Activated CD4-positive, alpha-beta memory T cell treated with anti-CD3 and anti-CD28 coated beads, Interleukin-2, amount 10 ng/mL, durations not matched to agents 7 days and 5 days (primary cell): ENCODE measurements at places on chromosomes 3 and 15.
A peak's percentile ranks its signal among the peaks of the same experiment; 100 is the strongest.

DNA sequence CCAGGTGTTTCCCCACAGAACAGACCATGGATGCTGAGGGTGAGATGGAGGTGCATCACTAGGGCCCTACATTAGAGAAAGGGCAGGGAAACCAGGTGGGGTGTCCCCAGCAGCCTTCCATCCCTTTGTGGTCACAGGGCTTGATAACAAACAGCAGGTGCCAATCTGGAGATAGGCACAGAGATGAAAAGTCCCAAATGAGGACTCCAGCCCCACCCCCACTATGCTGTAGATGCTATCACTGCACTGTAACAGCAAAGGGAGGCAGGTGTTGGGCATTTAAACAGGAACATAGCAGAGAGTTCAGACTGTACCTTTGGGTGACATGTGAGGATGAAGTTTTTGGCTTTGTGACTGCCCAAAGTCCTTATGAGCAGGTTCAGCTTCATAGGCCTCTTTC lies 21.4 kb downstream of the IL20RB start:
- no peak overlapping the region for H3K4me3 ChIP-seq
- no peak for DNase-seq
- peaks cover 7% of the 10 kb centered on the region for H3K36me3 ChIP-seq

DNA sequence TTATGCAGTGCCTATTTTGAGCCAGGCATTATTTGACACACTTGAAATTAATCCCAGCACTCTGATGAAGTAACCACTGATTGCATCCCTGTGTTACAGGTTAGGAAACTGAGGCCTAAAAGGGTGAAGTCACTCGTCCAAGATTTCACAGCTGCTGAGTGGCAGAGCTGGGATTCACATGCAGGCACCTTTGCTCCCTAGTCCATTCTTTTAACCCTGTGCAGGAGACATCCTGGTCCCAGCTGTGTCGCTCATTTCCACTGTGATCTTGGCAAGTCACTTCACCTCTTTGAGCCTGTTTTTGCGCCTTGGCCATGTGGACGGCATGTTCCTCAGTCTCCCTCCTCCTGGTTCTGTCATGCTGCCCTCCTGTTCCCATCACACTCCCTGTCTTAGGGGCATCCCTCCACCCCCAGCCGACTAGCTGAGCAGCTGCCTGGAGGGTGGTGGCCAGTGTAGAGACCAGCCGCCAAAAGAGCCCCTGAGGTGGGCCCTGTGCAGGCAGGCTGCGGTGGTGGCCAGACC lies 70.6 kb downstream of the SMAD6 start:
- H3K4me3 ChIP-seq: no peak overlapping the region
- no peaks in the 10 kb centered on the region for H3K36me3 ChIP-seq
- peaks cover 2% of the 10 kb centered on the region for H3K27me3 ChIP-seq
- DNase-seq: no peak
- H3K27ac ChIP-seq: no peak overlapping the region
- no peaks in the 10 kb centered on the region for H3K4me1 ChIP-seq

DNA sequence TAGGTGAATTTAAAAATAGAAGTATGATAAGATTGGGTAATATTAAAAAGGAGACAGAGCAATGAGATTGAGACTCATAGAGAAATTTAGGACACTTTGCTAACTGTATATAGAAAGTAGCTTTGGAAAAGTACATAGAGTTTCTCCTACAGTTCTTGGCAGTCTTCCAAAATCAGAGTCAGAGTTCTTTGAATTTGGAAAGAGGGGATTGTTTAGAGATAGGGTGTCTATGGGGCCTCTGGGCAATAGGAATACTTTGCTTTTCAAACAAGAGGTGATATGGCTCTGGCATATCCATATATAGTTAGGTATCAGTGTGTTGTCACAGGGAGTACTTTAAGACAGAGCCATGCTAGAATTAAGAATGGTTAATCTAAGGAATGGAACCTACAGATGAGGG lies 477.1 kb upstream of the KCNMB2 start:
- no peak overlapping the region for H3K27ac ChIP-seq
- H3K27me3 ChIP-seq: no peaks in the 10 kb centered on the region
- no peak overlapping the region for H3K4me3 ChIP-seq
- H3K36me3 ChIP-seq: no peaks in the 10 kb centered on the region
- no peaks in the 10 kb centered on the region for H3K4me1 ChIP-seq

- H3K27ac ChIP-seq: no peak overlapping the region
- H3K4me1 ChIP-seq: peaks cover 9% of the 10 kb centered on the region
- H3K4me3 ChIP-seq: no peak overlapping the region
- H3K36me3 ChIP-seq: peaks cover 4% of the 10 kb centered on the region
Measured at GRCh38 chr3:119681279-119681678, 4.1 kb upstream of the COX17 start.

DNA sequence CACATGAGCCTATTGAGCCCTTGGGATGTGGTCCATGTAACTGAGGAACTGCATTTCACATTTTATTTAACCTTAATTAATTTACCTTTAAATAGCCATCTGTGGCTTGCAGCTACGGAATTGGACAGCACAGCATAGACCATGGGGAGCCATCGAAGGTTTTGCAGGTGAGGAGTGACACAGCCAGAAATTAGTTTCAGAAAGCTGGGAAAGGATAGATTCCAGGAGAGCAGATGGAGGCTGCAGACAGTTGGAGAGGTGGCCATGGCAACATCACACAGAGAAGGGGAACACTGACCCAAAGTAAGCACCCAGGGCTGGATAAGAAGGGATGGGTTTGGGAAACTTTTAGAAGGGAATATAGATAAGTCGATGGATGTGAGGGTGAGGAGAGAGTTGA lies 100.1 kb upstream of the SLC6A11 start:
- no peak overlapping the region for H3K4me3 ChIP-seq
- no peaks in the 10 kb centered on the region for H3K4me1 ChIP-seq
- H3K27ac ChIP-seq: no peak overlapping the region
- no peaks in the 10 kb centered on the region for H3K36me3 ChIP-seq
- peaks cover 14% of the 10 kb centered on the region for H3K27me3 ChIP-seq

- H3K4me1 ChIP-seq: no peaks in the 10 kb centered on the region
- no peak overlapping the region for H3K4me3 ChIP-seq
- H3K27me3 ChIP-seq: no peaks in the 10 kb centered on the region
- no peak overlapping the region for H3K27ac ChIP-seq
Measured at GRCh38 chr15:36053746-36054145, 507.8 kb upstream of the DPH6 start.

- peaks cover 31% of the 10 kb centered on the region for H3K27me3 ChIP-seq
- H3K27ac ChIP-seq: no peak overlapping the region
- DNase-seq: no peak
Measured at GRCh38 chr15:100895721-100896120, 16.1 kb downstream of the ALDH1A3 start.

GRCh38 chr3:123660141-123660675 lies 75.4 kb upstream of the HACD2 start:
- H3K27ac ChIP-seq: no peak overlapping the region
- no peak for DNase-seq
- no peaks in the 10 kb centered on the region for H3K4me1 ChIP-seq
- no peak overlapping the region for H3K4me3 ChIP-seq

DNA sequence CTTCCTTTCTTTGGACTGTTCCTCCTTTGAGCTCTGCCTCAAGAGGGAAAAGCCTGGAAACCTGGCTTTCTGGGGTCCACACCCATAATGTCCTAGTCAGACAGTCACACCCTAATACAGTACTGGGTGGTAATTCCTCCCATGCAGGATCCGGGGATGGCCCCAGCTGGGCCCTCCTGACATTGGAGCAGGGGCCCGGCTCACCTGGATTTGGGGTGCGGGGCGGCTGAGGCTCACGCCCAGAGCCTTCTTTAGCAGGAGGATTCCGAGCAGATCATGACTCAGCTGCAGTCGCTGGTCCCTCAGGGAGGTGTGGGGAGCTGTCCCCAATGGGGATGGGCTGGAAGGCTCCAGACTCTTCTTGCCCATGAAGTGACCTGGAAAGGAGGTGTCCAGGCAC lies 1.0 kb downstream of the NMB start:
- no peak overlapping the region for H3K27ac ChIP-seq
- H3K36me3 ChIP-seq: peaks cover 17% of the 10 kb centered on the region
- no peaks in the 10 kb centered on the region for H3K27me3 ChIP-seq
- peaks cover 46% of the 10 kb centered on the region for H3K4me1 ChIP-seq
- DNase-seq: no peak
- peak overlapping the region; percentile 73 for H3K4me3 ChIP-seq

DNA sequence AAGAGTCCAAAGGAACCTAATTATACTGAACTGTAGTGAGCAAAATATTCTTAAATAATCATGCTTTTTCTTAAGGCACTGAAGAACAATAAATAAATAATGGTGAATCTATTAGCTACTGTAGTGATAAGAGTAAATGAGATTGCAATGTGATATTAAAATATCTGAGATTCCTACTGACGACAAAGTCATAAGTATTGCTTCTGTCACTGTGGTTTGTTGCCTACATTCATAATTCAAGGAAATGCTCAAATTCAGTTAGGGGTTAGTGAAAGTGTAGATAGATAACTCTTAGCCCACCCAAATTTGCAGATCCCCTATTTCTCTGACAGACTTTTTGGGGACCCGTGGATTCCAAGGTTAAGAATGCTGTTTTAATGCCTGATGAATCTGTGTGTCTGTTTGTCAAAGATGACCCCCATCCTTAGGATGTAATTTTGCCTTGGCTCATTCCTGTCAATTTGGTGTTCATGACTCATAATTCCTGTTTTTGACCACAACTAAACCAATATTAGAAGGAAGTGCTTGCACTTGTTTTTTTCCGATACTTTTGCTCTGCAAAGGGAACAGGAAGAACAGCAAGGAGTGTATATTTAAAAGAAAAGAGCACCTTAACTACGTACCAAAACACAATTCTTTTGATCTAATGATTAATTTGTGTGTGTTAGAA lies 86.7 kb downstream of the MAGI1 start:
- H3K27ac ChIP-seq: no peak overlapping the region
- H3K36me3 ChIP-seq: no peaks in the 10 kb centered on the region
- H3K4me1 ChIP-seq: peaks cover 3% of the 10 kb centered on the region

DNA sequence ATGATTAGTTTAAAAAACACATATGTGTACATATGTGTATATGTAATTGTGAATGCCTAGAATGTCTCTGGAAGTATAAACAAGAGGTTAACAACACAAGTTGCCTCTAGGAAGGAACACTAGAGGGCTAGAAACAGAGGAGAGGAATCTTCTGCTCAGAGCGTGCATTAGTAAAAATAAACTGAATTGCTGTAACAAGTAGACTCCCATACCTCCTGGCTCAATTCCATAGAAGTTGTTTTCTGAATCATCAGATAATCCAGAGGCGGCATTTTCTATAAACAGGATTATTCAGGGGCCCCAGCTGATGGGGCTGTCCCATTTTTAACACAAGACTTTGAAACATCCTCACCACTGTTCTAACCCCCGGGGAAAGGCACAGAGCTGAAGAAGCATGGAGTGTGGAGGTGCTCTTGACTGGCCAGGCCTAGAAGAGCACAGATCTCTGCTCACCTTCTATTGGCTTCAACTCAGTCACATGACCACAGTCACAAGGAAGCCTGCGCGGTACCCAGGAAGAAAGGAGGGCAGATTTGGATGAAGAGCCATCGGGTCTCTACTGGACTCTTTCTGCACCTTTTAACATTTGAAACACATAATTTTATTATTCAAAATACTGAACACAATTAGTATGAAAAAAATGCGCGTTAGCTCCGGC lies 145.7 kb downstream of the TLE3 start:
- H3K4me1 ChIP-seq: no peaks in the 10 kb centered on the region
- no peaks in the 10 kb centered on the region for H3K36me3 ChIP-seq
- DNase-seq: no peak

DNA sequence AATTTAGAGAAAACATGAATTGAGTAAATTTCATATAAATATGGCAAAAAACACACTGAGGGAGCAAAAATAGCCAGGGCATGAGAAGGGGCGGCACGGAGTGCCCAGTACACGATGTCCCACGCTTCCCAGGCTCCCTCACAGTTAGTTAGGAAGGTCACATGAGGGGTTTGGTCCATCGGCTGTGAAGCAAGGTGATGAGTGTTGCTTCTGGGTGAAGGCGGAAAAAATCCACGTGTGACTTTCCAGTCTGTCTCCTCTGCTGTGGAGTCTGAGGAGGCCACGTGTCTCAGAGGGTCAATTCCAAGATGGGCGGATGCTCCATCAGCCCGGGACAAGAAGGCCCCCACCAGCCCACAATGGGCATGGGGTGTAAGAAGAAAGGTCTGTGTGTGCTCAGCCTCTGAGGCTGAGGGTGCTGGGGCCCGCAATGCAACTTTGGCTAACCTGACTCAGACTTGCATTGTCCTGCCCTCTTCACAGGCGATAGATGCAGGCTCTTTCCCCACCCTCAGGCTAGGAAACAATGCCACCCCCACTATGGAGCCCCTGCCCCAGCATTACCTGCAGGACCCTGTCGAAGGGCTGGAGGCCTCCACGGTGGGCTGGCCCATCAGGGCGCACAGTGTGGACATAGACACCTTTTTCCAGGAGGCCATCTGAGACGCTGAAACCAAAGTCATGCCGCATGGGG lies 45.7 kb downstream of the GRIP2 start:
- no peak overlapping the region for H3K27ac ChIP-seq
- peaks cover 5% of the 10 kb centered on the region for H3K27me3 ChIP-seq
- no peaks in the 10 kb centered on the region for H3K4me1 ChIP-seq
- no peak for DNase-seq
- no peak overlapping the region for H3K4me3 ChIP-seq

DNA sequence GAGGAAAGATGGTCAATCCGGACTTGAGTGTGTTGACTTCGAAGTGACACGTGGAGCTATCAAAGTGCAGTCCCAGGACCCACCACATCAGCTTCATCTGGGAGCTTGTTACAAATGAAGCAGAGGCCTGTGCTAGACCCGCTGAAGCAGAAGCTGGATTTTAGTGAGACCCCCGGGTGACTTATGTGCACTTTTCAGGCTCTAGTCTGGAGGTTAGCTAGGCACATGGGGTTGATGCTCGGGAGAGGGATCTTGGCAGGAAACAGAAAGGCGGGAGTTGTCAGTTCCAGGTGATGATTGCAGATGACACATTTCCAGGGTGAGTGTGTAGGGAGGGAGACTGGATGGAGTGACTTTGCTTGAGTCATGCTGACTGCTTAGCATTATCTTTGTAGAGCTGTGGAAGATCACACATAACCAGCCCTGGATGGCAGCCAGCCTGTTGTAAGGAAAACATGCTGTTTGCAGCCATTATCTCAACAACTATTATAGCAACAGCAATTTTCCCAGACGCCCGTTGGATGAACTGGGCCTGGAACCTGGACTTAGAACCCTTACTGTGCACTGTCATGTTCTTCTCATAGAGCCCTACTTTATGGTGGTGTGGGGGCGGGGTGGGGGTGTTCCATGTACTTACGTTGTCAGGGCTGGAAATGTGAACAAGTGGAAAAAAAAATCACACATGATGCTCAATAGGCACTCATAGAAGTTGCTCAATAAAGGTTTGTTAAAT lies 122.4 kb downstream of the THSD4 start:
- H3K36me3 ChIP-seq: no peaks in the 10 kb centered on the region
- no peak for DNase-seq
- no peaks in the 10 kb centered on the region for H3K4me1 ChIP-seq
- H3K4me3 ChIP-seq: no peak overlapping the region
- no peaks in the 10 kb centered on the region for H3K27me3 ChIP-seq
- H3K27ac ChIP-seq: no peak overlapping the region

DNA sequence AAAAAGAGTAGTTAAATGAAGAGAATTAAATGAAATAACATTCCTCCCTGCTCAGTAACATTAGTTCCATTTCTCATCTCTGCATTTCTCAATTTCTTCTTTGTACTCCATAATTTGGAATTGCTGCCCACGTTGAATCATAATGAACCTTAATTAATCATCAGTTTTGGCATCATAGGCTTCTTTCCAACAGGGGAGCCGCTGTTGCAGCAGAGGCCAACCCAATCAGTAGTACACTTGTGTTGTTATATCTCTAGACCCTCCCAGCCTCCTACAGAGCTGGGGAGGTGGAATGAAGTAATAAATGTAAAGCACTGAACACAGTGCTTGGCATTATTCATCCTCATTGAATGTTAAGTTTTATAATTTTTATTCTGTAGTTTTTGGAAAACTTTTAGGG lies 240.7 kb downstream of the CHST2 start:
- H3K4me1 ChIP-seq: peaks cover 17% of the 10 kb centered on the region
- no peaks in the 10 kb centered on the region for H3K27me3 ChIP-seq
- no peak for DNase-seq
- H3K4me3 ChIP-seq: no peak overlapping the region
- peaks cover 4% of the 10 kb centered on the region for H3K36me3 ChIP-seq
